AG08395 (cell line): ENCODE measurements at places on chromosomes 2 and 18.
A peak's percentile ranks its signal among the peaks of the same experiment; 100 is the strongest.

GRCh38 chr2:183995632-183996031, 602.7 kb upstream of the ZNF804A start:
- no peak for DNase-seq

- peak; percentile 92 for DNase-seq
Observed at GRCh38 chr2:164657129-164657528, 35.8 kb upstream of the GRB14 start.

GRCh38 chr2:114316532-114317300, 125.7 kb upstream of the DPP10 start:
- no peak for DNase-seq

DNA sequence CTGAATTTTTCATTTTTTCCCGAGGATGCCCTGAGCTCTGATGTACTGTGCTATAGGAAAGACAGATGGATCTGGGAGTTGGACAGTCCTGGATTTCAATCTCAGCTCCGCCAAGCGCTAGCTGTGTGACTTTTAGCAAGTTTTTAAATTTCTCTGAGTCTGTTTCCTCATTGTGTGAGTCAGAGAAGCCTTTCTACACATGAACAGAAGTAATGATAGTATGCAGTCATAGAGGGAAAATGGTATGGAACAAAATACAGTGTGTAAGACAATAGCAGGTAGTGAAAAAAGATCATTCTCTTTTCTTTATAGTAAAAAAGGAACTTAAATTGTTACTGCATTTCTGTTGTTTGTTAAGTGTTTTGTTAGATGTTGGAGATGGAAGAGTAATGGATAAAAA, 52.4 kb upstream of the PPM1B start:
- DNase-seq, result no peak

- DNase-seq, result no peak
Observed at GRCh38 chr2:133107058-133107815, 437.2 kb upstream of the LYPD1 start.

- no peak for DNase-seq
Observed at GRCh38 chr2:159738509-159739390, 26.4 kb downstream of the MARCHF7 start.

DNA sequence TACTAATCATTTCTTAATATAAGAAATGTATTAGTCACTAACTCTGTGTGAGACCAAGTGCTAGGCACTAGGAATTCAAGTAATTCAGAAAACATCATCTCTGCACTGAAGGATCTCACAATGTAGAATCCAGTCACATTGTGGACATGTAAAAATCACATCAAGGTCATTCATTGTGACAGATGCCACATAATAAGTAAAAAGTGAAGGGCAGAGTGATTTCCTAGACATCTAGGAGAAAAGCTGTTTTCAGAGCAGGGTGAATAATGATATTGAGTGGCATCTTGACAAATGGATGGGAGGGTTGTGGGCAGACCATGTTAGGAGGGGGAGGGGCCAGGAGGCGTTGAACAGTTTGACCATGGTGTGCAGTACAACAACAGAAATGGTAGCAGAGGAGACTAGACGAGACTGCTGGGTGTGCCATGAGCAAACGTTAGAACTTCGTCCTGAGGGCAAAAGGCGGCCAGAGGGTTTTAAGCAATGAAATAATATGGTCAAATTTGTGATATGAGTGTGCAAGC, 93.8 kb downstream of the DTNA start:
- no peak for DNase-seq

DNA sequence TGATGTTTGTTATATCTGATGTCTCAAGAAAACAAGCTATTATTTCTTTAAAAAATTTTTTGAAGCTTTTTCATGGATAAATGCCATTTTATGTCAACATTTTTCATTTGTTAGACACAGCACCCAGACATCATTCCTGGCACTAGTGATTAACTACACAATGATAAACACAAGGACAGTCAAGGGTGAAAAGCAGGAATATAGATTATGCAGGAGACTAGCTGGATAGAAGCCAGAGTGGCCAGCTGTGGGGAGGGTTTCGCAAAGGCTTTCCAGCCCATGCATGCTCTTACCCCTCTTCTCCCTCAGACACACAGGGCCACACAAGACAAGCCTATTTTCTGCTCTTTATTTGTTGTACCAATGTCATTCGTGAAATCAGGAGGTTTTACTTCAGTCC, 127.1 kb upstream of the TTC39C start:
- no peak for DNase-seq

GRCh38 chr18:5515011-5515784, 28.6 kb downstream of the EPB41L3 start:
- no peak for DNase-seq

- DNase-seq, result no peak
Observed at GRCh38 chr2:118940486-118941120, 1.4 kb upstream of the MARCO start.

- DNase-seq, result peak; percentile 10
Observed at GRCh38 chr2:228700638-228701037, 519.2 kb upstream of the SPHKAP start.
